ENCODE measurements at places on chromosomes 3 and 15. TPM values are rescaled to one million over a fixed set of nuclear protein-coding genes. Genes with fewer than 3 reads are reported as not detected.

The SCAMP5 gene
- total RNA-seq = 0.23 TPM

The OR5K4 gene
- total RNA-seq = not detected

The SEMA5B gene
- total RNA-seq = 0.47 TPM

- no peak for DNase-seq
These were observed 68.9 kb upstream of the NR2F2 start for GRCh38 chr15:96261575-96262034.

DNA sequence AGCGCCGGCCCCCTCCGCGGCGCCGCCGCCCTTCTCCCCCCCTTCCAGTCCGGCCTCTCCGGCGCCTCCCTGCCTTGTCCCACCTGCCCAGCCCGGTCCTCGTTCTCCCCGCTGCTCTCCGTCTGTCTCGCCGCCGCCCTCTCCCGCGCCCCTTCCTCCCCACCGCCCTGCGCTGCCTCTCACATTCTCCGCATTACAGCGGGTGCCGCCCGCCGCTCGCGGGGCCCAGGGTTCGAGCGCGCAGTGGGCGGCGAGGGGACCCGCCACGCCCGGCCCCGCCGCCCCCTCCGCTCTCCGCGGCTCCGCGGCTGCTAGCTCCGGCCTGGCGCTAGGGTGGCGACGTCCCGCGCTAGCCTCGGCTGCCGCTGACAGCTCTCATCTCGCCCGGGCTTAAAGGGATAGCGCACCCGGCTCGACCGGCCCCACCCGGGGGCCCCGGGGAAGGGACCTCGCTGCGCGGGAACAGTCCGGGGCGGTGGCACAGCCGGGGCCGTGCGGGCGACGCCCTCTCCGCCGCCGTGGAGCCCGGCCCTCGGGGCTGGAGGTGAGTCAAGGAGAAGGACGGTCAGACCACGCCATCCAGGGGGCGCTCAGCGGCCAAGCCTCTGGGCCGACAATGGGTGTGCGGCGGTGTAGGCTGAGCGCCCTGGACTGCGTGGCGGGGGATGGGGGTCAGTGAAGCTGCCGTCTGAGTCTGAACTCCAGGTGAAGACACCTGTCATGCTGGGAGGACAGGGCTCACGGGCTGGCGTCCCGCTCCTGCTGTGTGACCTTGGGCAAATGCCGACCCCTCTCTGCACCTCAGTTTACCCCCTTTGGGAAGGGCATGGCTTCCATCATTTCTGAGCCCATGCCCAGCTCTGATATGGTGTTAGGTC lies 187.4 kb upstream of the LINGO1 start:
- DNase-seq = no peak

GRCh38 chr3:72331076-72331475 lies 517.2 kb downstream of the SHQ1 start:
- no peak for DNase-seq
